ENCODE measurements at places on chromosomes 11 and 22.
A peak's percentile ranks its signal among the peaks of the same experiment; 100 is the strongest.

DNA sequence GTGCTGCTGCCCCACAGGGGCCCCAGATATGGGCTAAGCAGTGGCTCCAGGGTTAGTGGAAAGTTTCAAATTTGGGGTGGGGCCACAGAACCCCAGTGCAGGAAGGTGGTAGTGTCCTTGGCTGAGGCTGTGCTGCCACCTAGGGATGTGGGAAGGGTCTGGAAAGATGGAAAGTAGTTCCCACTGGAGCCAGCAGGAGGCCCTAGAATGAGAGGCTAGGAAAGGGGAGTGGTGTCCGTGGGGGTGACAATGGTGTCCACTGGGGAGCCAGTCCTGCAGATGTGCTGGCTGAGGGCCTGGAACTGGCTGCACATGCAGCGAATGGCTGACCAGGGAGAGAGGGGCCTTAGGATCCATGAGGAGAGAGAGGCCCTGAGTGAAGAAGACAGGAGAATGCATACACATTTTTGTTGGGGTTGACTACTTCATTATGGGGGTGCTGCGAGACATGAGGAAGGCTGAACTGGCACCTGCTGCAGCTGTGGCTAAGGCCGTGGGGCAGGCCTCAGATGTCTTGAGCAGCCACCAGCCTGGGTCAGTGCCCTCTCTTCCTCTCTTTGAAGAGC lies 21.1 kb downstream of the RFPL3 start:
- peak; percentile 73 for DNase-seq

DNA sequence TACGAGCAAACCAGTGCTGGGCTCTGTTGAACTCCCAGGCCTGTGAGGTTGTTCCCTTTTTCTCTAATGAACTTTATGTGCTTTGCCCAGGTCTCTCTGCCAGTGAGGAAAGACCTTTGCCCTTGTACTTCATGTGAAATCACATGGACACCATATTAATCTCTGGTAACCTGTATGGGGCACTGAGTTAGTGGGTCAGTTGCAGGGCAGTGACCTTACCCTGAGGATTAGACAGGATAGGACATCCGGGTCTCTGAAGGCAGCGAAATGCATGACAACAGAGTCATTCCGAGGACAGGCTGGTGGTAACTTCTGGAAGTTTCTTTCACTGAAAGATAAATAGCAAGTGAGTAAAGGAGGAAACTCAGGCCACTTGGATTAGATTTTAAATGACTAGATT lies 93.7 kb downstream of the ZBTB16 start:
- no peak for DNase-seq

GRCh38 chr22:42745118-42745517 lies 24.4 kb upstream of the A4GALT start:
- DNase-seq: no peak

DNA sequence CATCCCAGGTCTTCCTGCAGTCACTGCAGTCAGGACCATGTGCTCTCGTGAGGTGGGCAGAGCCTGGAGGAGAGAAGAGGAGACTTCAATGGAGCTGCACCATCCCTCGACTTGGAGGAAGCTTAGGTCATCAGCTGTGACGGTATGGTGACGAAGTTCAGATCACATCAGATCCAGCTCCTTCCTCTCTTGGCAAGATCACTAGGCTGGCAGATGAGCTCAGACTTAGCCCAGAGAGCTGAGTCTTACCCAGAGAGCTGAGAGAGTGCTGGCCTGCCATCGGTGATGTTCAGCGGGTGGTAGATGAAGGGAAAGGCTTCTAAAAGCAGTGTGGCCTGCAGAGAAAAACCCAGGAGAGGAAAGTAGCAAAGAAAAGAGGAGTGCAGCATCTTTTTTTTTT lies 1.8 kb upstream of the SLC15A3 start:
- no peak for DNase-seq

- no peak for DNase-seq
These were observed 4.4 kb upstream of the DENND5A start for GRCh38 chr11:9269492-9270013.

GRCh38 chr22:50085211-50085972 lies at the start of gene MLC1:
TSS of gene MLC1 (minus strand) at chr22:50085426. CDS start at chr22:50084902, 524 bp downstream.
- DNase-seq: no peak

GRCh38 chr11:33055375-33055774 lies 16.0 kb downstream of the TCP11L1 start:
- no peak for DNase-seq

GRCh38 chr11:14336507-14337503 lies 22.2 kb downstream of the RRAS2 start:
- no peak for DNase-seq

DNA sequence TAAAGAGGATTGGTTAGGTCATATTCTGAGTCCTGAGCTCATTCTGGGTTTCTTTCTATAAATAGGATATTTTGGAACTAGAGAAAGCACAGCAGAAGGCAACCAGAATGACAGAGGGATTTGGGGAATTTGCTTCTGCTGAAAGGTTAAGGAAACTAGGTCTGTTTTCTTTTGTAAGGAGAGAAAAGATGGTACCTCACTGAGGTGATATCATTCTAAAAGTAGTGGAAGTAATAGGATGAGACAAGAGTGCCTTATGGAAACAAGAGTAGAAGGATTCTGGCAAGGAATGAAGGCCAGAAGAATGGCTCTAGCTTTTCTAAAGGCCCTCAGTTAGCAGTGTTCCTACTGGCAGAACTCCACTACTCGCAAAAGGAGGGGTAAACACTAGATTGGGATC lies 26.7 kb upstream of the BDNF start:
- no peak for DNase-seq

DNA sequence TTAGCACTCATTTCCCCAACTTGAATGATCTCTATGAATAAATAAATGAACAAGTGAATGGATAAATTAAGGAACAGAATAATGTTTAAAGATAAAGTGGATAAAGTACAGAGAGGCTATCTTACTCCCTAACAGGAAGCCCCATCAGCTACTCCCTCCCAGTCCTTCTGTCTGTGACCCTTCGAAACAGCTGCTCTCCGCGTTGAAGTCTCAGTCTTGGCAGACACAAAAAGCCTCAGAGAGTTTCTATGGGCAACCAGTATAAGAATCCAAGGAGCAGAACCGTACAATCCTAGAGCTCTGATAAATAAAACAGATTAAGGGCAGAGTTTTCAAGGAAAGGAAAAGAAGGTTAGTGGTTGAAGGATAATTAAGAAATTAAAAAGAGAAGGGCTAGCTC lies 35.0 kb downstream of the GUCY1A2 start:
- DNase-seq: no peak

DNA sequence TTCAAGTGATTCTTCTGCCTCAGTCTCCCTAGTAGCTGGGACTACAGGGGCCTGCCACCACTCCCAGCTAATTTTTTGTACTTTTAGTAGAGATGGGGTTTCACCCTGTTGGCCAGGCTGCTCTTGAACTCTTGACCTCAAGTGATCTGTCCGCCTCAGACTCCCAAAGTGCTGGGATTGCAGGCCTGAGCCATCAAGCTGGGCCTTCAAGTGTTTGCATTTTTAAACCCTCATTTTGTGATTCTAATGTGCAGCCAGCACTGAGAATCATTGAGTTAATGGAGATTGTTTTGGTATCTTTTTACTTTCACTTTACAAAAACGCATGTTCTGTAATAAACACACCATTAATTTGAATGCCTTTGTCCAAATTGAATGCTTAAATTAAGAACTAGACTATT lies 3.4 kb downstream of the TYR start:
- no peak for DNase-seq

DNA sequence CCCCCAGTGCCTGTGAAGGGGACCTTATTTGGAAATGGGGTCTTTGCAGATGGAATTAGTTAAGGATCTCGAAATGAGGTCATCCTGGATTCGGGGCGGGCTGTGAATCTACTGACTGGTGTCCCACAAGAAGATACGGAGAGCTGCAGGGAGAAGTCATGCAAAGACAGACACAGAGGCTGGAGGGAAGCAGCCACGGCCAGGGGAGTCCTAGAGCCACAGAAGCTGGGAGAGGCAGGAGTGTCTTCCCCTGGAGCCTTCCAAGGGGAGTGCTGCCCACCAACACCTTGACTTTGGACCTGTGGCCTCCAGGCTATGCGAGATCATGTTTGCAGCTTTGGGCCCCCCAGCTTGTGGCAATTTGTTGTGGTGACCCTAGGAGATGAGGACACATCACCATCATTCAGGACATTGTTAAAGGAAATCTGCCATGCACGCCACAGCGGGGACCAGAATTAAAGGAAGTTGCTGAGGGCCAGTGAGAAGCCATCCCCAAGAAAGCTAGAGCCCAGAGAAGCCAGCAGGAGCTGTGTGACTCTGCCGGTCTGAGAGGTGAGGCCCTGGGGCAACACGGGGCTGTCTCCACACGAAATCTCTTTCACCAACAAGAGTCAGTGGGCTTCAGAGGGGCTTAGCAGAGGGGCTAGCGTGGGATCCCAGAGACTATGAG lies 434.7 kb downstream of the BRD1 start:
- no peak for DNase-seq

GRCh38 chr11:724049-724777 lies 18.2 kb downstream of the EPS8L2 start:
- no peak for DNase-seq

GRCh38 chr11:69439651-69440464 lies 41.6 kb upstream of the LINC01488 start:
- DNase-seq: no peak

DNA sequence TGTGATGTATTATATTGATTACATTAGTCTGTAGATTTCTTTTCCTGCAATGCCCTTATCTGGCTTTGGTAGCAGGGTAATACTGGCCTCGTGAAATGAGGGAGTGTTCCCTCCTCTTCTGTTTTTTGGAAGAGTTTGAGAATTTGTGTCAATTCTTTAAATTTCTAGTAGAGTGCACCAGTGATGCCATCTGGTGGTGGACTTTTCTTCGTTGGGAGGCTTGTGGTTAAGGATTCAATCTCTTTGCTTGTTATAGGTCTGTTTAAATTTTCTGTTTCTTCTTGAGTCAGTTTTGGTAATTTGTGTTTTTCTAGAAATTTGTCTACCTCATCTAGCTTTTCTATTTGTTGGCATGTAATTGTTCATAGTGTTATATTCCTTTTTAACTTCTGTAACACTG lies 18.9 kb downstream of the SHANK3 start:
- peak; percentile 15 for DNase-seq

DNA sequence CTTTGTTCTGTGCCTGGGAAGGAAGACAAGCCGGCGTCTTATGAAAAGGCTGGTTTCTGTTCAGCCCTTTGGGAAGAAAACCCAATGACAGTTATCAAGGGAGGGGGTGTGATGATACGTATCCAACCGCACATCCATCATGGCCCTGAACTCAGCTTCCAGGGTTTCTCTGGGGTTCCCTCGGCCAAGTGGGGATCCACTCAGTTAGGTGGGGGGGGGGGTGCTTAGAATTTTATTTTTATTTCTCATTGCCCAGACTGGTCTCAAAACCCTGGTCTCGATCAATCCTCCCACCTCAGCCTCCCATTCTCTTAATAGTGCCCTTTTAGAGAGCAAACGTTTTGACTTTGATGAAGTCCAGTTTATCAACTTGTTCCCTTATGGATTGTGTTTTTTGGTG lies 25.7 kb downstream of the KCNQ1 start:
- no peak for DNase-seq

GRCh38 chr11:33620423-33621171 lies 80.0 kb downstream of the C11orf91 start:
- DNase-seq: no peak

DNA sequence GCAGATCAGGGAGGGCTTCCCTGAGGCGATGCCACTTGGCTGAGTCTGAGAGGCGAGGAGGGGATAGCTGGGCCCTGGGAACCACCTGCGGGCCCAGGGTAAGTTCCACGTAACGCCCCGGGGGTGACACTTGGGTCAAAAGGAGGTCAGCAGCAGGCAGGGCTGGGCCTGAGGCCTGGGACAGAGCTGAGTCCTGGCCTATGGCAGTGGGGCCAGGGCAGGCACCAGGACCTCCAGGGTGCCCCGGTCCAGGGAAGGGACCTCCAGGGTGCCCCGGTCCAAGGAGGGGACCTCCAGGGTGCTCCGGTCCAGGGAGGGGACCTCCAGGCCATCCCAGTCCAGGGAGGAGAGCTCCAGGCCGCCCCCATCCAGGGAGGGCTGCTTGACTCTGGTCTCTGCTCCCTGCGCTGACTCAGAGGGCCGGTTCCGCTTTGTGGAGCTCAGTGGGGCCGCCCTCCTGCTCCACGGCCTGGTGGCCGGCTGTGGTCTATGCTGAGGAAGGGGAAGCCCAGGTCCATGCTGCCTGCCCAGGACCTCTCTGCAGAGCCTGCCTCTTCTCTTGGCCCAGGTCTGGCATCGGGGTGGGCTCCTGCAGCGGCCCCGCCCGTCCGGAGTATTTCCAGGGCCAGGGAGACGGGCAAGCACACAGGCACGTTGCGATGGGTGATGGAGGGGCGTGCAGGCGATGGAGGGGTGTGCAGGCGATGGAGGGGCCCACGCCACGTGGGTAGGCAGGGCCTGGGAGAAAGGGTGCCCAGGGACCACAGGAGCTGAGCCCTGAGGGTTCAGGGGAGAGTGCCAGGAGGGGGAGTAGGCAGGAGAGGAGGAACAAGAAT lies 19.5 kb upstream of the WNT7B start:
- no peak for DNase-seq

- DNase-seq: peak; percentile 56
These were observed 174.7 kb upstream of the CADM1 start for GRCh38 chr11:115678942-115679341.

DNA sequence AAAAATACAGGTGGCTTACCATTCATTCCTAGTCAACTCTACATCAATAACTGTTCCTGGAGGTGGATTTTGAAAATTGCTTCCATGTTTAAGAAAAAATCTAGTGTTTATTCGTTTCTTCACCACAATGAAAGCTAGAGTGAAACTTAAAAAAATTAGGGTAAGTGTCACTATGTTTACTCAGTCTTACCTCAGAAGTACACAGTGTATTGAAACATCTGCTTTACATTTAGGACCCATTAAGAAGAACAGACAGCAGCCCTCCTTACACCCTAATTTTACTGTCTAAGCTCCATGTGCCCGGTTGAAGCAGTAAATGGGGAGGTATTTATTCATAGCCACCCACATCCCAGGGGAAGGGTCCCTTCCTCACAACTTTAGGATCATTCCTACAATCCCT lies 51.4 kb downstream of the PIWIL3 start:
- DNase-seq: no peak

DNA sequence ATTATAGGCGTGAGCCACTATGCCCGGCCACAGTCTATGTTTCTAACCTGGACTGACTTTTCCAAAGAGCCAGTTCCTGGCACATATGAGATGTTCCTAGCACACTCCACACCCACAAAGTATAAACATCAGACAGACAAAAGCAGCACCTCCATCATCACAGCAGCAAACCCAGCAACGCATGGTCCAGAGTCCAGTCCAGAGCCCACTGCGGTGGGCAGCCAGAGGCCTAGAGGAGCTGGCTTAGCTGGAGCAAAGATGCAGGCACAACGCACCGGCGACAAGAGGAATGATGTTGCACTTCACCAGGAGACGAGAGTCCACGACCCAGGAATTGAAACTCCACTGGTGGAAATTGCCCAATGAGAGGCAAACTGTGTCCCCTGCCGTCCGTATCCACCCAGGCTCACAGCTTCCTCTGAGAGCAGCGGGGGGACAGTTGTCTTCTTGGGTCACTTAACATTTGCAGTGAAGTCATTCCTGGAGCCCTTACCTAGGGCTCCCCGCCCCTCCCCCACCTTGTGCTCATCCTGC lies 36.6 kb downstream of the RPS6KA4 start:
- no peak for DNase-seq

DNA sequence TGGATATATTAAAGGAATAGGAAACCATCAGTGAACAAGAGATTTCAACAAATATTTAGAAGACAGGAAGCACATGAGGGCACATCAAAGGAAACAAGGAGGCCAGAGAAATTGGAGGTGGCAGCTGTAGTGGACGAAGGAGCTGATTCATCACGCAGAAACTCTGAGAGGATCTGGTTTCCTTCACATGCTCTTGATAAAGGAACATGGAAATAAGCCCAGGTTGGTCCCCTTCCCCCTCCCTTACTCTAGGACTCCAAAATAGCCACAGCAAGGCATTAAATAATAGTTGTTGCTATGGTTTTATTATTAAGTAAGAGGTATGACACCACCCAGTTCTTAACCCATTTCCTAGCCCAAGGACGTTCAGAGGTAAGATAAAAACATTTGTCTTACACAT lies 11.3 kb downstream of the IZUMO1R start:
- DNase-seq: no peak
